Activated naive CD4-positive, alpha-beta T cell treated with anti-CD3 and anti-CD28 coated beads for 36 hours (primary cell): ENCODE measurements at places on chromosomes 5 and 9. TPM values are rescaled to one million over a fixed set of nuclear protein-coding genes. Genes with fewer than 3 reads are reported as not detected.

DNA sequence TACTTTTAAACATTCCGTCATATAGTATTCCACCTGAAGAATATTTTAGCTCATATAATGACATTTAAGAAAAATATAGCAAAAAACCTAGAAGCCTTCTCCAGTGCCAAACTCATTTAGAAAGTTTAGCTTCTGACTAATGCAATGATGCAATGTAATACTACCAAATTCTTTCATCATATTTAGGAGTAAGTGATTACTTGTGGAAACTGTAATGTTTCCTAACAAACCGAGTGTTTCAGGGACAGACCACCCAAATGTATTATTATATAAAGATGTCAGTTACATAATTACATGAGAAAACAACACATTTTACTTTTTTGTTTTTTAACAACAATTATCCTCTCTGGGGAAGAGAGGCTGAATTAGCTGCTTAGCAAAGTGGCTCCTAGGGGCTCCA, 316.2 kb downstream of the ARL15 start:
- DNase-seq: no peak

- no peak for DNase-seq
Observed at GRCh38 chr5:180591311-180591887, at the start of gene SCGB3A1. Gene SCGB3A1, minus strand, starts transcription at chr5:180591499. Its CDS starts 37 bp downstream, at chr5:180591462.

DNA sequence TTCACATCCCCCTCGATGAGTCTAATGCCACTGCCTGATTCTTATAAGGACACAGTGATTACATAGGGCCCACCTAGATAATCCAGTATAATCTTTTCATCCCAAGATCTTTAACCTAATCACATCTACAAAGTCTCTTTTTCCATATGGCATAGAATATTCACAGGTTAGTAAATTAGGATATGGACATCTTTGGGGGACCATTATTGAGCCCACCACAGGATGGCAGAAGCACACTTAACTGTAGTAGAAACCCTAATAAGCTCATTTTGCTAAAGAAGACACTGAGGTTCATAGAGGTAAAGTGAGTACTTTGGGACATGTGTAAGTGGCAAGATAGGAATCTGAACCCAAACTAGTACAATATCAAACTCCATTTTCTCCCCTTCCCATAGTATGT, 38.9 kb downstream of the ASTN2 start:
- no peak for DNase-seq

The SPINK7 gene
- not detected for total RNA-seq

DNA sequence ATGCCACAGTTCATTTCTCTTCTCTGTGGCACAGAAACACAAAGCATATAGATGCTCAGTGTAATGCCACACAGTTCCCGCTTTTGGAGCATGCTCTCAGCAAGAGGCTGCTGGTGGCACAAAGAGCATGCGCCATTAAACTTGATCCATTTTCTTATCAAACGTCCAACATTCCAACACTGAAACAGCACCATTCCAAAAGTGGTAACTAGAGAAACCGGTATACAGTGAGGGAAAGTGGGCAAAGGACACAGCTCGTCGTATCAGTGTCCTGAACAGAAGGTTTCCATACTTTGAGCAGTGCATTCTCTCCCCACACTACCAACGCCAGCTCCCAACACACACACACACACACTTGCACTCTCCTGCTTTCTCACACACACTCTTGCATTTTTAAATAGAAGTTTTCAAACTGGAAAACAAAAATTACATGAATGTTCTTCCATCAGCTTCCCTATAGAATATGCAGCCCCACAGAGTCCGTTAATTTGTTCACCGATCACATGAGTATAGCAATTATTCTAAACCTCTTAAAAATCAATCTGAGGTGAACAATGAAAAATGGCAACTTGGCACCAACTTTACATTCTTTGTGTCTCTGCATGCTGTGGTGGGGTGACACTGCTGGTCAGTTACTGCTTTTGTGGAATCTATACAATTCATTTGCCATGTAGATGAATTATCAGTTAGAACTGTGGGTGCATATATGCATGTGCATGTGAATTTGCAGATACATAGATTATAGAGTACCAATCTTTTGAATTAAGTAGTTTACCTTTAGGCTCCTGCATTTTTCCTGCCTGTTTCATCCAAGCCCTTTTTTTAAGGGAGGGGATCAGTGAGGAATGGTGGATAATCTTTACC, 5.7 kb downstream of the NFIB start:
- no peak for DNase-seq

The PCA3 gene
- not detected for total RNA-seq

The CDC25C gene
- 23.2 TPM for total RNA-seq

DNA sequence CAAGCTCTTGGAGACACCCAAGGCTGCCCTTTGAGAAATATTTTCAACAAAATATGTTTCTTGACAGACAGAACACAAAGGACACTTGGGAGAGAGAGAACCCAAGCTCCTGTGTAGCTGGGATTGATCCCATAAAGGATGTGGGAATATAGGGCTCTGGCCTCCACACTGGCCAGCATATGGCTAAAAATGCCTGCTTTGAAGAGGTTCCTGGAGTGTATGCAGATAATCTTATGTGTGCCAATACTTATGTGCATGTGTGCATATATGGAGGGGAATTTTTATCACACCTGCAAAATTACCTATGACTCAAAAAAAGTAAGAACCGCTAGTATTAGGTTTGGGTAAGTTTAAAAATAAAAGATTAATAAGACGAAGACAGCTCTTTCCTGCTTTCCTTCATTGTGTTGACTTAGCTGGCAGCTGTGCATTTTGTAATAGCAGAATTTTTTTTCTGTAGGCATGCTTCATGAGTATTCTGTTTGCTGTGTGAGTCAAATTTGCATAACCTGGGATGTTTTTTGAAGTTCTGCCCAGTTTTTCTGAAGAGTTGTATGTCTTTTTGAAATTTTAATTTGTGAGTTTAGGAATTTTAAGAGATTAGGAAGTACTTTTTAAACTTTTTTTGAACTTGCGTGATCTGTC, 42.6 kb downstream of the HACD4 start:
- no peak for DNase-seq

DNA sequence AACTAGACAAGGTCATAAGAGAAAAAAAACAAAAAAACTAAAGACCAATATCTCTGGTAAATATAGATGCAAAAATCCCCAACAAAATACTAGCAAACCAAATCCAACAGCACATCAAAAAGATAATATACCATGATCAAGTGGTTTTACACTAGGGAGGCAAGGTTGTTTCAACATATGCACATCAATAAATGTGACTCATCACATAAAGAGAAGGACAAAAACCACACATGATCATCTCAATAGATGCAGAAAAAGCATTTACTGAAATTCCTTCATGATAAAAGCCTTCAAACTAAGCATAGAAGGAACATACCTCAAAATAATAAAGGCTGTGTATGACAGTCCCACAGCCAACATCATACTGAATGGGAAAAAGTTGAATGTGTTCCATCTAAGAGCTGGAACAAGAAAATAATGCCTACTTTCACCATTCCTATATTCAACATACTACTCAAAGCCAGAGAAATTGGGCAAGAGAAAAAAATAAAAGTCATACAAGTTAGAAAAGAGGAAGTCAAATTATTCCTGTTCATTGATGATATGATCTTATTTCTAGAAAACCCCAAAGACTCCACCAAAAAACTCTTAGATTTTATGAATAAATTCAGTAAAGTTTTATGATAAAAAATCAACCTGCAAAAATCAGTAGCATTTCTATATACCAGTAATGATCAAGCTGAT, 72.2 kb upstream of the FAM169A start:
- DNase-seq: no peak

The FYB1 gene
- total RNA-seq: 129 TPM

DNA sequence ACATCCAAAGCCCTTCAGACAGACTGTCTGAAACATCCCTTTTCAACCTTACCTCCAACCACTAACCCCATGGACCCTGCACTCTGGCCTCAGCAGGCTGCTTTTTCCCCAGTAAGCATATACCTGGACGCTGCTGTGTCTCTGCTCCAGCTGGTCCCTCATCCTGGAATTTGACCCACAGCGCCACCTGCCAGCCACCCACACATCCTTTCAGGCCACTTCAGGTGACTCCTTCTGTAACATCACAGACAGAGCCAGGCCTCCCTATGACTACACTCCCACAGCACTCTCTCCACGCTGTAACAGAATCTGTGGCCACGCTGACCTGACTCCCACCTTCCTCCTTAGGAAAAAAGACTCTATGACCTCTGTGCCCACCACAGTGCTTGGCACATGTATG, 3.4 kb downstream of the MGAT1 start:
- peak; percentile 39 for DNase-seq

The CSF2 gene
- total RNA-seq: not detected

DNA sequence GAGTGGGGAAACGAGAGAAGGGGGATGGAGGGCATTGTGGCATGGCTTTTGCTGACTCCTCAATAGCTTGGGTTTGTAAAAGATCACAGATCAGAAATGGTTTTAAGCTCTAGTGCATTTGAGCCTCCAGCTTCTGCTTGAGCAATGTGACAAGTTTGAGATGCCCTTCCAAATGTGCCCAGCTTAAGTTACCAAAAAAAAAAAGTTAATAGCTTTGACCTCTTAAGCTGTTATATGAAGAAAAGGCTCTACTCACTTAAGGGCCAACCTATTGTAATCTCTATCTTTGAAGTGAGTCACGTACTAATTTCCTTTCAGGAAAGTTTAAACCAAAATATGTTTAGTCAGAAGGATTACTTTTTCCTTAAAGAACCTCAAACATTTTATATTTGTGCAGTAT, 428.8 kb upstream of the ACTBL2 start:
- DNase-seq: no peak

The EGFLAM gene
- not detected for total RNA-seq

DNA sequence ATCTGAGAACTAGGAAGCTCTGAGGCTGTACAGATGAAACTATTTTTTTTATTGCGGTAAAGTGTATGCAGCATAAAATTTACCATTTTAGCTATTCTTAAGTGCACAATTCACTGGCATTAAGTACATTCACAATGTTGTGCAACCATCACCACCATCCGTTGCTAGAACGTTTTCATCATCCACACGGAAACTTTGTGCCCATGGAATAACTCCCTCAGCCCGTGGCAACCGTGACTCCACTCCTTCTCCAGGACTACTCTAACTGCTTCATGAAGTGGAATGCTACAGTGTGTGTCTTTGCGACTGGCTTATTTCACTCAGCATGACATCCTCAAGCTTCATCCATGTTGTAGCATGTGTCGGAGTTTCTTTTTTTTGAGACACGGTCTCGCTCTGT, 57.1 kb downstream of the COL23A1 start:
- no peak for DNase-seq

The DMGDH gene
- total RNA-seq: 1.1 TPM

The TMEFF1 gene
- total RNA-seq: 0.27 TPM

The PCDHGB1 gene
- total RNA-seq: not detected

DNA sequence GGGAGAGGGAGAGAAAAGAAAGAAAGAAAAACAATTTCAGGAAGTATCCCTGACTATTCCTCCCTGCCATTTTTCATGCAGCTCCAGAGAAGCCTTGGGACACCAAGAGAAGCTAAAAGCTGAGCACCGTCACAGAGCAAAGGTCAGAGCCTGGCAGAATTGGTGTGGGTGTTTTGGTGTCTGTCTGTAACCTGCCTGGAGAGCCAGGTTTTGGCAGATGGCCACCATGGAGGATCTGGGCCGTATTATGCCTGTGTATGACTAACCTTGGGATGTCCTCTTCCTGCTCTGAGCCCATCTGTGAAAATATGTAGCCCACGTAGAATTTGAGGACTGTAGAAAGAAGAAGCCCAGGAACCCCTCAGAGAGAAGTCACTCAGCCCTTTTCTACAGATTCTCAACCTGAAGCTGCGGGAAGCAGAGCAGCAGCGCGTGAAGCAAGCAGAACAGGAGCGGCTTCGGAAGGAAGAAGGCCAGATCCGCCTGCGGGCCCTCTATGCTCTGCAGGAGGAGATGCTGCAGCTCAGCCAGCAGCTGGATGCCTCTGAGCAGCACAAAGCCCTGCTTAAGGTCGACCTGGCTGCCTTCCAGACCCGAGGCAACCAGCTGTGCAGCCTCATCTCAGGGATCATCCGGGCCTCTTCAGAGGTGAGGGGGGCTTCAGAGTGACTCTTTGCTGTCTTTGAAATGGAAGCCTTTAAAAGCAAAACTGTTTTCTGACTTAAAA, 18.8 kb downstream of the GLE1 start:
- DNase-seq: no peak

- DNase-seq: no peak
Observed at GRCh38 chr5:124707520-124707919, 38.9 kb downstream of the ZNF608 start.

- no peak for DNase-seq
Observed at GRCh38 chr9:125888211-125888610, 141.0 kb downstream of the PBX3 start.

- DNase-seq: peak; percentile 2
Observed at GRCh38 chr9:93899609-93900435, 55.3 kb downstream of the BARX1 start.

DNA sequence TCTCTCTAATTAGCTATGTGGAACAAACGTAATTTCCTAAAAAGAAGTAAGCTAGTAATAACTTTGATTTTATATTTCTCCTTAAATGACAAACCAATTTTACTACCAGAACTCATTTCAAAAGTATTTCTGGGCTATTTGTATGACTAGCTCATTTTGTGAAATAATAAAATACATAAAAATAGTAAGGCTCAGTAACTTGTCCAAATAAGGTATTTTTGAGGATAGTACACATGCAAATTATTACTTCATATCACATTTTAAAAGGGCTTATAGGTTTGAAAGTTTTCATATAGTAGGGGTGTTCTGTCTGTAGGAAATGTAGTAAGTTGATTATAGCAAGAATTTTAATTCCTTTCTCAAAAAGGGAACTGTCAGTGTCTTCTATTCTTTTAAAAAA, 26.5 kb downstream of the C9orf85 start:
- DNase-seq: no peak

DNA sequence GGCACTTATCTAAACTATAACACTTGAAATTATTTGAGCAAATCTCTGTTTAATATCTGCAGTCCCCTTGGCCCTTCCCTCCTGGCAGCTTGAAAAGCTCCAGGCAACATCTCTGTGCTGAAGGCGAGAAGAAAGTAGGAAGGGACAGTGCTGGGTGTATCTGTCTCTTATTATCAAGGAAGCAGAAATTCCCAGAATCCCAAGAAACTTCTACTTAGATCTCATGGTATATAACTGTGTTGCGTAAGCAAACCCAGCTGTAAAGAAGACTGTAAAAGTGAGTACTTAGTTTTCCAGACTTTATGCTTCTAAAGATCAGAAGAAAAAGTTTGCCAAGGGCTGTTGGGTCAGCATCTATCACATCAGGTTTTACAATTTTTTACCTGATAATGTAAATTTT, 1869.8 kb downstream of the MAT2B start:
- no peak for DNase-seq

DNA sequence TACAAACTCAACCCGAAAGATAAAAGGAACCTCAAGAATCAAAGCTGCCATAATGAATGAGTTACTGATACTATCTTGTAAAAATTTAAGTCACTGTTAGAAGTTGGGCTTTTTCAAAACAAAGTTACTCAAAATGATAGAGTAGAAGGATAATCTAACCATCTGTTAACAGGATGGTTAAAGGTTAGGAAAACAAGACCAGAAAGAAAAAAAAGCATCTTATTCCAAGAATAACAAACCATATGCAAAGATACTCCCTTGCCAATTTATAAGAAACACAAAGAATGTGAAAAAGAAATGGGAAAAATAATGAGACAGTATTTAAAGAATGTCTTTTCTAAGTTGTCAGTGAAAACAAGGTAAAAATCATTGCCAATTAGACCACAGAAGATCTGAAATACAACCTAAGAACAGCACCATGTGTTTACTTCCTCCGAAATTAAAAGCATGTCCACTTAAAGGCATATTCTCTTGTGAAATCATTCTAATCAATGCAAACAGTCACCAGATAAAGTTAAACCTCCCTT, 51.2 kb downstream of the STRBP start:
- DNase-seq: no peak
